T-cell (primary cell): ENCODE measurements at places on chromosomes 11 and 22.

DNA sequence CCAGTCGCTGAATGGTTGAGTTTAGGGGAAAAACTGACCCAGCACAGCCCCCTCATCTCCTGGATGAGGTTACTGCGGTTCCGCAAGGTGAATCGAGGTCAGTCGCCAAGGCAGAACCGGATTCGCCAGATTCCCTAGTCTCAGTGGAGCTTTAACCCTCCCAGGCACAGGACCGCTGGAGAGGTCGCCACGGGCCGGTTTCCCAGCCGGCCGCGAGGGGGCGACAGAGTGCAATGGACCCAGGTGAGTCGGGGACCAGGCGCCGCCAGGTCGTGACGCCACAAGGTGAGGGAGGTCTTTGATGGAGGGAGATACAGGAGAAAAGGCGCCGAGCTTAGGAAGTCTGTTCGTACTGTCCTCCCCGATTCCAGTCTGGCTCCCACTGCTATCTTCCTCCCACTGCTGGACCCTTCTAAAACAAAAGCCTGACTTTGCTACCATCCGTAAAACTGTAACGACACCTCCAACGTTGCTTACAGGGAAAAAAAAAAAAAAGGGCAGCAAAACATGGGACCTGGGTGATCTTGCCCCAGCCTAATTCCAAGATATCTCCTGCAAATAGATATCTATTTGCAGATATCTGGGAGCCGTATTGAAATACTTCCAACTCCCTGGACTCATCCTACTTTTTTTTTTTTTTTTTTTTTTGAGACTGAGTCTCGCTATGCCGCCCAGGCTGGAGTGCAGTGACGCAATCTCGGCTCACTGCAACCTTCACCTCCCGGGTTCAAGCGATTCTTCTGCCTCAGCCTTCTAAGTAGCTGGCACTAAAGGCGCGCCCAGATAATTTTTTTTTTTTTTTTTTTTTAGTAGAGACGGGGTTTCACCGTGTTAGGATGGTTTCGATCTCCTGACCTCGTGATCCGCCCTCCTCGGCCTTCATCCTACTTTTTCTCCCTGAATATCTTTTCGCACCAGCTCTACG lies 1.4 kb upstream of the GGA1 start:
- peak; percentile 81 for DNase-seq

DNA sequence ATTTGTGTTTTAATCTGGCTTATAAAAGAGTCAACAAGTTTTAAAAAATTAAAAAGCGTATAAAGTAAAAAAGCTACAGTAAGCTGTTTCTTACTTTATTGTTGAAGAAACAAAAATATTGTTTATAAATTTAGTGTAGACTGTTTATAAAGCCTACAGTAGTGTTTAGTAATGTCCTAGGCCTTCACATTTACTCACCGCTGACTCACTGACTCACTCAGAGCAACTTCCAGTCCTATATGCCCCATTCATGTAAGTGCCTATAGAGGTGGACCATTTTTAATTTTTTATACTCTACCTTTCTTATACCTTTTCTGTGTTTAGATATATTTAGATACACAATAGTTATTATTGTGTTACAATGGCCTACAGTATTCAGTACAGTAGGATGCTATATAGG lies 12.2 kb downstream of the MPPED2 start:
- no peak for DNase-seq

DNA sequence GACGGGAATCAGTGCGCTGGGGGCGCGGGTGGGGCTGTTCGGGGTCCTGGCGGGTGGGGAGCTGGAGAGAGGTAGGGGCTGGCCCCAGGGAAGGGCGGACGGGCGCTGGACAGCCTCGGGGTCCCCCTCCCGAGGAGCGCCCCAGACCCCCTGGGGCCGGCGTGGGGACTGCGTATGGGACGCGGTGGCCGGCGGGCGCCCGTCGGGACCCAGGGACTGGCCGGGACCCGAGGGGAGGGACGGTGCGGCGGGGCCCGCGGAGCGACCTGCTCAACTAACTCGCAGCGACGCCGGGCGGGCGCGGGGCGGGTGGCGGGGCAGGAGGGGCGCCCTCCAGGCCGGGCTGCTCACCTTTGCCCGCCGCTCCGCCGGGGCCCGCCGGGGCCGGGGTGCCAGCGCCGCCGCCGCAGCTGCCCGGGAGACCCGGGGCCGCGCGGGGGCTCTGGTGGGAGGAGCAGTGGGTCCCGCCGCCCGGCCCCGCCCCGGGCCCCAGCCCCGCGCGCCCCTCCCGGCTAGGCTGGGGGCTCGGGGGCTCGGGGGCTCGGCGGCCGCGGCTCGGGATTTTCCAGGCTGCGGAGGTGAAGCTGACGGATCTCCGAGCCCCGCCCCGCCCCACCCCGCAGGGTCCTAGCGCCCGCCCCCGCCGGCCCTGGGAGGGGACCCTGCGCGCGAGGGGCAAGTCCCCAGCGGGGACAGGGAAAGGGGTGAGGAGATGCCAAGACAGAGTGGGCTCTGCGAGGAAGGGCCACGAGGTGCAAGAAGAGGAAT lies 12.3 kb downstream of the STARD10 start:
- peak; percentile 35 for DNase-seq

GRCh38 chr11:18012122-18012905 lies 533 bp downstream of the SERGEF start:
- peak; percentile 14 for DNase-seq

DNA sequence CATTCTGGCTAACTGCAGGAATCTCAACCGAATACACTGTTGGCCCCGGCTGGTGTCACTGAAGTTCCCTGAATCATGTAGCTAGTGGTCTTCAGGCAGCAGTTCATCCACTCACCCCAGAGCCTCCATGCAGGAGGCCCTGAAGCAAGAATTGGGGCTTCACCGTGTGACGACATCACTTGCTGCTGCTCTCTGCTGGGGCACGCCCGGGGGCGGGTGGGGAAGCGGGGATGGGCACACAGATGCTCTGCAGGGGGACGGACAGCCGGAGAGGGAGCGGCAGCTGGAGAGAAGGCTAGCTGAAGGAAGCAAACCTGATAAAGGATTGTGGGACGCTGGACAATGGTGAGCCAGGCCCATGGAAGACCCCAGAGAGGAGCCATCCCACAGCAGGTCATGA lies 17.0 kb downstream of the B3GAT1 start:
- no peak for DNase-seq

GRCh38 chr11:66727282-66728037 lies 1.6 kb downstream of the SPTBN2 start:
- no peak for DNase-seq

- DNase-seq = no peak
Measured at GRCh38 chr11:1116104-1116503, 41.4 kb downstream of the MUC2 start.

DNA sequence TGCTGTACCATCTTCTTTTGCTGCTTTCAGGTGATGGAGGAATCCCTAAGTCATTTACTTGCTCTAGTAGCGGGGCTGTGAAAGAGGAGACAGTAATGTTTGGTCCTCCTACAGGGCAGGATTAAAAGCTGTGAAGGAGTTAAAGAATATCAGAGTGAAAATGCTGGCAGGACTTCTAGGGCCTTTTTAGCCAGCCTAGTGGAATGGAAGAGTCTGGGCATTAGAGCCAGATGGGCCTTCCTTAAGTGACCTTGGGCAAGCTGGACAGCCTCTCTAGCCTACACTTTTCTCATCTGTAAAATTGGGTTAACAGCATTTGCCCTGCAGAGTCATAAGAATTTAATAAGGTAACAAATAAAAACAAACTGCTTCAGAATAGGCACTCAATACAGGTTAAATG lies 114.7 kb downstream of the RBFOX2 start:
- no peak for DNase-seq

DNA sequence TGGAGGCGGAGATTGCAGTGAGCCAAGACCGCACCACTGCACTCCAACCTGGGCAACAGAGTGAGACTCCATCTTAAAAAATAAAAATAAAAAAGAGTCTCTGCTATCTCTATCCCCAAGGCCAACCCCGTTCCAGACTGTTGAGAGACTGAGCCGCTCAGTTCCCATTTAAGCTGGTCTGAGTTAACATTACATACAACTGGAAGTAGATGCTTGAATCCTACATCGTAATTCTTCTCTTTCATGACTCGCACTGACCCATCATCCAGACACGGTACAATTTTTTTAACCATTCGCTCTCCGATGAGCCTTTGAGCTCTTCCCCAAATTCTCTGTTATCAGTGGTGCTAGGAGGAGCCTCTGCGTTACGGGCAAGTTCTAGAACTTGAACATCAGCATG lies 4.9 kb upstream of the CYTH4 start:
- DNase-seq = no peak

DNA sequence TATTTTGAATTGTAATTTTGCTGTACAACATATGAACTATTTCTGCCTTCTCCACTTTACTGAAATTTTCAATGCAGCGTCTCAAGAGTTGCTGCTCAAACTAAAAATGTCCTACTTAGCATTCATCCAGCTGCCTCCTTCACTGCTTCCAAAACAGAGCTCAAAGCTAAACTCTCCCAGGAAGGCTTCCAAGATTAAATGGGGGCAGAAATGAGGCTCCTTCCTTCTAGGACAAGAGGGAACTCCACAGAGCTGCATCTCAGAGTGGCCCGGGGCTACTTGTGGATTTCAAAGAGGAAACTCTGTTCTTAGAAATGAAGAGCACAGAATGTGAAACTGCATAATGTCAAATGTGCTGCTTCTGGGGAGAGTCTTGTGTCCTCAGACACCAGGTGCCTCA lies 295.9 kb upstream of the NCAM1 start:
- no peak for DNase-seq

- DNase-seq = no peak
Measured at GRCh38 chr11:120035756-120036155, 102.2 kb downstream of the TRIM29 start.

DNA sequence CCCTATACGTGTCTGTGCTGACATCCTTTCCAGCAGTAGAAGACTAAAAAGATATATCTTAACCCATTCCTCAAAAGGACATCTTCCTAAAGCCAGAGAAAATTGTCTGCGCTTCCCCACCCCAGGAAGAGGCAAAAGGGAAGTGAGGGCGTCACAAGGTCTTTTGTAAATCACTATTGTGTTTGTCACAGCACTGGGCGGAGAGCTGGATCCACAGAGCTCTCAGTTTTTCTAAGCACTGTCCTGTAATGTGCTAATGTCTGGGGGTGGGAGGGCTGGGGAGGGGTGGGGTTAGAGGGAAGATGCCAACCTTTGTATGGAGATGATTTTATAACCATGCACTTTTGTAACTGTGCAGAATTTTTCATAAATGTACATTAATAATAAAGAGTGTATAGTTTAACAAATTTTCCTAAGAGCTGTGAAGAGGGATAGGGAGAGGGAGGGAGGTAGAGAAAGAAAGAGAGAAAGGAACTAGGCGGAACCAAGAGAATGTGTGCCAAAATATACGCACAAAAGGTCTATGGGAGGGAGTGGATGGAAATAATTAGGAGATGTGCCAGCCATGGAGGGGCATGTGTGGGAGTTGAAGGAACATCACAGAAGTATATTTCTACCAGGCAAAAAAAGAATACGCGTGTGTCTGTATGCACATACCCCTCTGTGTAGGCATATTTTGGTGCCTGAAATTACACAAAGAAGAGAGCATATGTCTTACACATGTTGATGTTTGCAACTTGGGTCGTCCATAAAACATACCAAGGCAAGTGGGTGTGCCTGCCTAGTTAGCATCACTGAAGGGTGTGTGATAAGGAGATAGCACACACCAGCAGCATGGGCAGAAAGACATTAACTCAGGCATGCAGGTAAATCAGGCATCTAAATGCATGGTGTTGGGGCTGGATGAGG lies 9.8 kb downstream of the LRRC55 start:
- DNase-seq = no peak

DNA sequence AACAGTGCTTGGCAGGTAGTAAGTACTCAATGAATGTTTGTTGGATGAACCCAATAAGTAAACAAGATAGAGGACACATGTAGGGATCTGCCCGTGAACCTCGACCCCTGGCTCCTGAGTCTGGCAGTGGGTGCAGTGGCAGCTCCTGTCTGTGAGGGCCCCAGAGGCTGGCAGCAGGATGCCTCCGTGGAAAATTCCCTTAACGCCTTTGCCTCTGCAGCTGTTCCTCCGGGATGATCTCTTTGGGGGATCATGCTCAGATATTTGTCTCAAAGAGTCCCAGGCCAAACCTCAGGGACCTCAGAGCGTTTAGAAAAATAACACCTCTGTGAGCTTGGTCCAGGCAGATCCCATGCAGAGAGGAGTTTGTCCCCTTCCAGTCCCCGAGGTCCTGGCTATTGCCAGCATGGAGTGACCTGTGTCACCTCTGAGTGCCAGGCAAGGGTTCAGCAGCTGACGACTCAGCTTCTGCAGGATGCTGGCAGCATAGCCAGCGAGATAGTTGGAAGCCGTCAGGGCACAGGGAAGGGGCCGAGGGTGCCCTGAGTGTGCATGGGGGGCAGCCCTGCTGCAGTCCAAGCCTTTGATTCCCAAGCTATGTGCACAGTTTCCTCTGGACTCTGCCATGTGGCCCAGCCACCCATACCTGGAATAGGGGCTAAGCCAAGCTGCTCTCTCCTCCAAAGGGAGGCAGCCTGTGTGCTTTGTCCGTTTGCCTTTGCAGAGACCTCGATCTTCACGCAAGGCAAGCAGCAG lies 613 bp upstream of the MCHR1 start:
- DNase-seq = no peak

DNA sequence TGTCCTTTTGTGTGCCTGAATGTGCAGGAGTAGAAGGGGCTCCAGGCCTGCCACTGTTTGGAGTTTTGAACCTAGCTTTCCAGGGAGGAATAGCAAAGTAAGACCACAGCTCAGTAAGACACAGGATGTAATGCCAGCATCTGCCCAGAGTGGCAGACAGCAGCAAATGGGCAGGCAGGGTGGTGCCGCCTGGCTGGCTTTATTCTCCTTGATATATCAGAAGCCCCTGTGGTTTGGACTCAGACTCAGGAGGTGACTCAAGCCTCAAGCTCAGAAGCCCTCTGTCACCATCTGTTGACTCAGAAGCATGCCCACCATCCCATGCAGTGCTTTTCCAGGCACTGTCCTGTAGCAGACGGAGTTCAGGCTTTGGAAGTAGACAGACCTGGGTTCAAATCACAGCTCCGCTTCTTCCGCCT lies 72.7 kb upstream of the TTC12 start:
- DNase-seq = no peak

DNA sequence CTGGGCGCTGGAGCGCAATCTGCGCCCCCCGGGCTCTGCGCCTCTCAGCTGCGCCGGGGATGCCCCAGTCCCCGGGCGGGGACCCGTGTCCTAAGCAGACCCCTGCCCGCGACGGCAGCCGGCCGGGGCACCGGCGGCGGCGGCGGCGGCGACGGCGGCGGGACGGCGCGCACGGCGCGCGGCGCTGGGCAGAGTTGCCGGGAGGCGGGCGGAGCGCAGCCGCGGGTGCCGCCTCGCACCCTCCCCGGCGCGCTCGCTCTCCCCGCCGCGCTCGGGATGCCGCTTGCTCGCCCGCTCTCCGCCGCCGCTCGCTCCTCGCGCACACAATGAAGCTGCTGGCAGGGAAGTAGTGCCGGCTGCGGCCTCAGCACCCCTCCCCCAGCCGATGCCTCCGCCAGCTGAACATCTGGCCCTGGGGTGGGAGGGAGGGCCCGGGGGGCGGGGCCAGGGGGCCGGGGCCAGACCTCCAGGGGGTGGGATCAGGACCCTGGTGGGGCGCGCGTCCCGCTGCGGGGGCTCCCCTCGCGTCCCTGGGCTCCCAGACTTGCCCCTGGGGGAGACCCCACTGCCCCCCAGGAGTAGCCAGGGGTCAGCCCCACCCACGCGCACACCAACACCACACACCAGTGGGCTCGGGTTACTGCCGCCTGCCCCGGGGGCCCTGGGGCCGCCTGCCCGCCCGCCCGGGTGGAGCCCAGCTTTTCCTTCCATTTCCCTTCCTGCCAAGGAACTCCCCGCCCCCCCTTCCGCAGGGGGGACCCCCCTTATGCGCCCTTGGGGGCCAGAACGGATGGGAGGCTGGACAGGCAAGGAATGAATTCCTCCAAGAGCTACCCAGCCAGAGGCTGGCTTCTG lies at the start of gene RCOR2:
TSS of gene RCOR2 (minus strand) at position 328 of the 855 bp plus-strand sequence. CDS start 708 bp downstream, outside the sequence.
- DNase-seq = peak; percentile 48

- no peak for DNase-seq
Measured at GRCh38 chr11:335779-336658, 15.4 kb upstream of the IFITM3 start.
